GDM1 (cell line): ENCODE measurements at places on chromosomes 1 and 21.
A peak's percentile ranks its signal among the peaks of the same experiment; 100 is the strongest.

- DNase-seq = no peak
These were observed 176.9 kb upstream of the PRMT6 start for GRCh38 chr1:106879538-106879937.

GRCh38 chr1:173097001-173097400, 46.3 kb upstream of the TNFSF18 start:
- DNase-seq = no peak

- no peak for DNase-seq
These were observed 104.6 kb downstream of the ADARB1 start for GRCh38 chr21:45178971-45179370.

DNA sequence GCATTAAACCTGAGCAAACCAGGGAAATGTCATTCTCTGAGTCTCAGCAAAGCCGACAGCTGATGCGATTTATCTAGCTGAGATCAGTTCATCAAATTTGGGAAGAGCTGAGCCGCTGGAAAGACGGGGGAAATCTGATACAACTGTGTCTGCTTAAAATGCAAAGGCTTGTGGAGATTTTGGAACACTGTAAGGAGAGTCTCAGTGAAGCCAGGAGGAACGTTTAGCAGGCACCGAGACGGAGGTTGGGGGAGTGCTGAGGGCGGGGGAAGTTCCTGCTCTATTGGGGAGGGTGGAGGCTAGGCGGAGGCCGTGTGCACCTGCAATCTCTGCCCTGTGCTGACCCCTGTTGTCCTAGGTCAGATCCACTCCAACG, 143.2 kb upstream of the CSF3R start:
- DNase-seq = no peak

DNA sequence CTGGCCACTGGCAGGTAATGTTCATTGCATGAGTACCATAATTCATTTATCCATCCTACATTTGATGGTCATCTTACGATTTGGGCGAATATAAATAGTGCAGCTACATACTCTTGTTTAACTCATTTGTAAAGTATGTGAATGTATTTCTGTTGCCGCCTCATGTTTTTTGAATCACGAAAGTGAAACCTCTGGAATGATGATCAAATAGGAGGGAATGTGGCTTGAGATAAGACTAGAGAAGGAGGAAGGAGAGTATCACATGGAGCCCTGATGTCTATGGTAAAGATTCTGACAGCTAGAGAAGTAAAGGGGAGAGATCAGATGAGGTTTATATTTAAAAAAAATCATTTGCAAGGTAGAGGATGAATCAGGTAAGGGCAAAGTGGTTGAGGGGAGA, 8.0 kb downstream of the MRPS14 start:
- no peak for DNase-seq

- DNase-seq = no peak
These were observed 2.0 kb upstream of the ST3GAL3 start for GRCh38 chr1:43705334-43705733.

DNA sequence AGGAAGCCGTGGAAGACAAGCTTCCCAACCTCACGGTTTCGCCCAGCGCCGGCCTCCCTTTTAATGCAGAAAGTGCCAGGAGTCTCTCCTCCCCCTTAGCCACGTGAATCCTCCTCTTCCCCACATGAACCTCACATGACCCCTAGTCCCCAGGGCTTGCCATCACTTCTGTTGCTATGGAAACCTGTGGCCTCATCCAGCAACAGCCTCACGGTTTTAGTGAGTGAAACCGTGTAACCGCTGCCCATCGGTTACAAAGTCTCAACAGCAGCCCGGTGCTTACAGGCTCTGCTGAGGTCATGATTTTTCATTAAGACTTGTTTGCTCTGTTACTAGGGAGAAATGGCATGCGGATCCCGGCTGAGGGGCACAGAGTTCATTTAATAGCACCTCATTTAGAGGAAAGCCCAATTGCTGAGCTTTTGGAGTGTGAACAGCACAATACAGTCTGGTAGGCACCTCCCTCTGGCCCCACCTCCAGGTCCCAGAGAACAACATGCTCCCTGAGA, 143.2 kb upstream of the BACE2 start:
- no peak for DNase-seq

DNA sequence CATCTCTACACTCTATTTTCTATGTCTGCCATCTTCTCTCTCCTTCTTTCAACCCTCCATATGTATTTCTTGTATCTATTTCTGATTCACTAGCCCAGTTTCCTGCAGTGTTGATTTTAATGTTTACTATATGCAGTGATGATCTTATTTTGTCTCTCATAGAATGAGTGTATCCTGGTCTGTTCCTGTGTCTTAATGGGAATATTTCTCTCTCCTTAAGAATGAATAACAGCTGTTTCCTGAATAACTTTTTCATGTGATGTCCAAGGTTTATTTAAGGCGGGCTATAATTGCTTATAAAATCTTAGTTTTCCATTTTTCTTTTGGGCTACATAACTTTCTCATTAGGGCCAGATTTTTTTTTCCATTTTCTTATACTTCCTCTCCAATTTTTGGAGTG, 144.5 kb downstream of the C1orf21 start:
- DNase-seq = no peak

DNA sequence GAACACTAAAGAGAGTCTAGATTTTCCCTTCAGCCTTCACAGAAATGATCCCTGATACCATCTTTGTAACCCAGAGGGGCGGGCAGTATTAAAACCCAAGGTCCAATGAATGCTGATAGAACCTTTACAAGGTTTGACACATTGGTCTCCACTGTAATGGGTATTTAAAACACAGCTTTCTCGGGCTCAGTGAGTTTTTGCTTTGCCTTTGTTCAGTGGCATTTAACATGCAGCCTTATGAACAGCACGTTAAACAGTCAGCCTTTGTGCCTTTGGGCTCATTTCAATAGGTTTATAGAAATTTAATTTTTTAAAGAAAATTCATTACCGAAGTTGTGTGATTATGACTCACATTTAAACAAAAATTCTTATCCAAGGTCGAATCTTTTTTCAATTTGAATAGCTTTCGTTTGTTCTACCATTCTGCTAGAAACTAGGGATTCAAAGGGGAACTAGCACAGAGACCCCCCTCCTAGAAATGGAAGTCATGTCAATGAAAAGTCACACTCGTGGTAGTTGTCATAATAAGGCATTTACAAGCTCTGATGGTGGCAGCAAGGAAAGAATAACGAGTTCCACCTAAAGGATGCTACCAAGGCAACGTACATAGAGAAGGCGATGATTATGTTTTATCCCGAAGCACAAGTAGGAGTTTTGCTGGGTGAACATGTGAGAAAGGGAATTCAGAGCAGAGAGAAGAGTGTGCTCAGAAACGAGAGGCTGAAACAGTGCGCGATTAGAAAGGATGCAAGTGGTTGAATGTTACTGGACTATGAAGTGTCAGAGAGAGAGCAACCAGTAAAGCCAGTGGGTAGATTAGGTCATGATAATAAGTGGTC, 66.2 kb downstream of the SGIP1 start:
- DNase-seq = no peak

DNA sequence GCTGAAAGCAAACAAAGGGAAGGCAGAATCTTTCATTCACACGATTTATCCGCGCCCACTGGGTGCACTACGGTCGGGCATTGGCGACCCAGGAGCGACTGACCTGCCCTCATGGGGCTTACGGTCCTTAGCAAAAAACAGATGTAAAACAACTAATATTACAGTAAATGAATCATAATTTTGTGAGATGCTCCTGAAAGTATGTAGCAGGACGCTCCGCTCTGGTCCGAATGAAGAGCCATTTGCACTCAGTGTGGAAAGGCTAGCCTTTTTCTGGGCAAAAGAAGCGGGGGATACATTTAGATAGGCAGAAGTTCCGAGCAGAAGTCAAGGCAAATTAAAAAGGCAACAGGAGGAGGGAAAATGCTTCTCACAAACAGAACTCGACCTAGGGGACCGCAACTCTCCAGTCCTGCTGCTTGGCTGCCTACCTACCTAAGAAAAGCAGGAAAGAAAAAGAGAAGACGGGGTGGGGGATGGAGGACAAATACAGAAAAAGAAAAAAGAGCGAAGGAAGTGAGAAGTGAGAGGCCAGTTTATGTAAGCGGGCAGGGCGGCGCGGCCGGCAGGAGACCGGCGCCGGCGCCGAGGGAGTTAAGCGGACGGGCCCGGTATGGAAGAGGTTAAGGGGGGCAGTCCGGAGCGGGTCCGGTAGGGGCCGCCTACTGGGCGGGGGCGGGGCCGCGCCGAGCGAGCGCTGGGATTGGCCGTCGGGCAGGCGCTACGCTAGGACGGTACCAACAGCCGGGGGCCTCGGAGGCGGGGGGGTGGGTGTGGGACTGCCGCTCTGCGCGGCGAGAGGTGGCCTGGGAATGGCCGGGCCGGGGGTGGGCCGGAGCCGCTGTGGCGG, at the start of gene FAM20B:
FAM20B (plus strand) TSS at position 770 of the 850 bp plus-strand sequence. CDS start 17,954 bp downstream, outside the sequence.
- peak; percentile 92 for DNase-seq
